ENCODE measurements at places on chromosomes 13 and 19.
A peak's percentile ranks its signal among the peaks of the same experiment; 100 is the strongest.

GRCh38 chr19:10503002-10503789, at the start of gene KEAP1:
Gene KEAP1, minus strand, starts transcription at chr19:10503356. Its CDS starts 3,323 bp downstream, at chr19:10500033.
- no peak for DNase-seq

- no peak for DNase-seq
These were observed 934 bp downstream of the N4BP2L2 start for GRCh38 chr13:32537580-32538142.

DNA sequence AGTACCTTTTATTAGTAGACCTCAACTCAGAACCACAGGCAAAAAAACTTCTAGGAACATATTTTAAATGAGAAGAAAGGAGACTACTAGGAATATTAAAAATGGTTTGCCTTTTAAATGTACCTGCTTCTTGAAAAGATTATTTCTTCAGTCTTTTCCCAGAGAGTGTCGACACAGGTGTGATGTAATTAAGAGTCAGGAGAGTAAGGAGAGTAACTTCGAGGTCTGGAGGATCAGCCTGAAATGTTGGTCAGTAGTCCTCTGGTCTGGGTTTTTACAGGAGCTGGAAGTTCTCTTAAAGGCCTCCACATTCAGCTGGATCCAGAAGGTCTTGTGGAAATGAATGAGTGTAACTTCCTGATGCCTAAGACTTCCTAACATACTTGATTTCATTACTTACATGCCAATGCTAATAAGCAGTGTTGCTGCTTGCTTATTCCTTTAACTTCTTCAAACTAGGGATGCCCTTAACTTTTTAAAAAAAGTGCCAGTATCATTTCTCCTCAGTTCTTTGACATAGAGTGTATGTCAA, at the start of gene KCTD4:
KCTD4 (minus strand) TSS at position 345 of the 532 bp plus-strand sequence. CDS start 6,478 bp downstream, outside the sequence.
- DNase-seq = no peak

- DNase-seq = peak; percentile 80
These were observed at the start of gene ZNF780A for GRCh38 chr19:40090241-40091204. Gene ZNF780A, minus strand, starts transcription at chr19:40090943. Its CDS starts 6,190 bp downstream, at chr19:40084753.

DNA sequence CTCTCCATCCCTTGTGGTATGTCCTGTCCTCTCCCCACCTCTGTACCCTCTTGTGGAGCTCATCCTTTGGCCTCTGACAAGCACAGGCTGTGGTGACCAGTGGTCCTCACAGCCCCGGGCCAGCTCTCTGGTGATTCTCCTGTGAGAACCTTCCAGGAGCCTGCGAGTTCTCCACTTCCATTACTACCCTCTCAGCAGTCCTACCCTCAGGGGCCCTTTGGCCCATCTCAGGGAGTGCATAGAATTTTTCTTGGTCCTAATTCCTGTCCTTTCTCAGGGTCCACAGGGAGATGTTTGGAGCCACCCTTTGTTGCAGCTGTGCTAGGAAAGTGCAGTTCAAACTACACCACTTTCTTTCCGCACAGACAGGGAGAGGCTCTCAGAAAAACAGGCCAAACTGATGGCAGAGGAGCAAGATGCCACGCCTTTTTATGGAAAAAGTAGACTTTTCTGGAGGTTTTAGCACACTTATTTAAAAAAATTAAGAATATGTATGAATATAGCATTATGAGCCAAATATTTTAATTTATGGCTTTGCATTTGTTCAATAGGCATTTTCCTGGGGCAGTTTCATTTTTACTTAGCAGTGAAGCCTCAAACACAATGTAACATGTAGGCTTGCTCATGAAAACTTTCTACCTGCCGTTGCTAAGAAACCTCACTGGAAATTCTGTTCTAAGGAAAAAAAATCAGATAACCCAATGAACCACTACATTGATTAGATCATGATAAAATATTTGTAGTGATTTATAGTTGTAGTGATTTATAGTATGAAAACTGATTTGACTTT, 92.0 kb downstream of the GPR12 start:
- no peak for DNase-seq

DNA sequence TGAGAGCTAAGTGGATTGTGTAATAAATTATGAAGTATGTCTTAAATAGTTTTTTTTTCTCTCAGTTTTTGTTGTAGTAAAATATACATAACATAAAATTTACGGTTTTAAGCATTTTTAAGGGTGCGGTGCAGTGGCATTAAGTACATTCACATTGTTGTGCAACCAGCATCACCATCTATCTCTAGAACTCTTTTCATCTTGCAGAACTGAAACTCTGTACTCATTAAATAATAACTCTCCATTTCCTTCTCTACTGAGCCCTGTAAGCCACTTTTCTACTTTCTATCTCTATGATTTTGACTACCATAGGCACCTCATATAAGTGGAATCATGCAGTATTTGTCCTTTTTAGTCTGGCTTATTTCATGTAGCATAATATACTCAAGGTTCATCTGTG, 87.1 kb downstream of the GJA3 start:
- no peak for DNase-seq
